GM12878 (cell line): ENCODE measurements at places on chromosomes 1 and 21. TPM values are rescaled to one million over a fixed set of nuclear protein-coding genes. Genes with fewer than 3 reads are reported as not detected.

GRCh38 chr1:200112290-200112689 lies 84.8 kb downstream of the NR5A2 start:
- DNase-seq: no peak

- DNase-seq: no peak
Observed at GRCh38 chr1:239792157-239792556, 299.5 kb upstream of the FMN2 start.

- DNase-seq: no peak
Observed at GRCh38 chr1:202958544-202959275, 598 bp upstream of the ADIPOR1 start.

DNA sequence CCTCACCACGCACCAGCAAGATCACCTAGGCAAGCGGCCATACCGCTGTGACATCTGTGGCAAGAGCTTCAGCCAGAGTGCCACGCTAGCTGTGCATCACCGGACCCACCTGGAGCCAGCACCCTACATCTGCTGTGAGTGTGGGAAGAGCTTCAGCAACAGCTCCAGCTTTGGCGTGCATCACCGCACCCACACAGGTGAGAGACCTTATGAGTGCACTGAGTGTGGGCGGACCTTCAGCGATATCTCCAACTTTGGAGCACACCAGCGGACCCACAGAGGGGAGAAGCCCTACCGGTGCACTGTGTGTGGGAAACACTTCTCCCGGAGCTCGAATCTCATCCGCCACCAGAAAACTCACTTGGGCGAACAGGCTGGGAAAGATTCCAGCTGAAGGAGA lies 5.0 kb downstream of the ZNF691 start:
- DNase-seq: no peak

GRCh38 chr21:44874497-44875315 lies 1.2 kb upstream of the PTTG1IP start:
- no peak for DNase-seq

DNA sequence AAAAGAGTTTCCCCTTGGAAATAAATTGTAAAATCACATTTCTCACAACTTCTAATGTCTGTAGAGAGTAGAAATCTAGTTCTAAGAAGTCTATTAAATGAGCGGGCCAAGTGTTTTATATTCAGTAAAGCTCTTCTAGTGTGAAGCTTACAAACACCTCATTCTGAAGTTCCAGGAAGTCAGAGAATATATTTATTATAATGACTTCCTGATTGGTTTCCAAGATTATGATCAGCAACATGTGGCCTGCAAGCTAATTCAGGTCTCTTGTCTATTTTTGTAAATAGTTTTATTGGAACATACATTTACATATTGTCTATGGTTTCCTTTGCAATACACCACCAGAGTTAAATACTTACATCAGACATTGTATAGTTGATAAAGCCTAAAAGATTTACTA lies 603.9 kb downstream of the AMY1C start:
- DNase-seq: no peak

DNA sequence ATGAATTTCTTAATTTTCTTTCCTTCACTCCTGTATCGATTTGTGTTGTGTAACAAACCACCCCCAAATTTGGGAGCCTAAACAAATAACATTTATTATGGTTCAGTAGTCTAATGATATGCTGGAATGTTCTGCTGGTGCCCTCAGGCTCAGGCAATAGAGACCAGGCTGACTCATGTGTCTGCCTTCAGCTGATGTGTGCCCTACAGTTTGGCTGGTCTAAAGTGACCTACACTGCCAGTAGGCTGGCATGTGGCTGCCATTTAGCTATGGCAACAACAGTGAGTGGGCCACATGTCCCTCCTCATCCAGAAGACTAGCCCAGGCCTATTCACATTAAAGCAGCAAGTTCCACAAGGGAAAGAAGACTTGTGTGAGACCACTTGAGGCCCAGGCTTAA lies 115.8 kb downstream of the PTPRC start:
- no peak for DNase-seq

DNA sequence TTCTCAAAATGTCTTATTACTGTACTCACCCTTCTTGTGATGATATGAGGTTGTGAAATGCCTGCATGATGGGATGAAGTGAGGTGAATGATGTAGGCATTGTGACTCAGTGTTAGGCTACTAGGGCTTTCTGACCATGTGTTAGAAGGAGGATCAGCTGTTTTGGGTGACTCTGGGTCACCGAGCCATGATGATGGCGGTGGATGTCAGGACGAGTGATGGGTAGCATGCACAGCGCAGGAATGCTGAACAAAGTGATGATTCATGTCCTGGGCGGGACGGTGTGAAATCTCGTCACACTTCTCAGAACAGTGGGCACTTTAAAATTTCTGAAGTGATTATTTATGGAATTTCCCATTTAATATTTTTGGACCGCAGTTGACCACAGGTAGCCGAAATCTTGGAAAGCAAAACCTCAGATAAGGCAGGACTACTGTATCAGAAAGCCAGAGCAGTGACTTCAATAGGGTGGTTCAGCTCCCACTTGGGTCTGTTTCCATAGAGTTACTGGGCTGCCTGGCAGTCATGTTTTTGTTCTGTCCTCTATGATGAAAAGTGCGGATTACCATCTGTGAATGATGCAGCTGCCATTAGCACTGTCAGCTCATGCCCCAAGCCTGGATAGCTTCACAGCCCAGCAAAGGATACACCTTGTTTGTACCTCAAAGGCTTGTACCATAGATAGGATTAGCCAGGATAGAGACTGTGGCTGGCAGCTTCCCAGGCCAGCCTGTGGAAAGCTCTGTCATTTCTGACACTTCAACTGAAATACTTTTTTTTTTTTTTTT lies 26.6 kb downstream of the IL6R start:
- DNase-seq: no peak

The MFSD2A gene
- 23.1 and 23.4 TPM in 2 replicates for total RNA-seq

The IKBKE gene
- total RNA-seq: 30.0 and 33.4 TPM in 2 replicates

The B3GALNT2 gene
- 15.6 and 16.8 TPM in 2 replicates for total RNA-seq

The IL12RB2 gene
- 0.54 and 0.61 TPM in 2 replicates for total RNA-seq
